IMR-90 (cell line): ENCODE measurements at places on chromosomes 13 and 19. TPM values are rescaled to one million over a fixed set of nuclear protein-coding genes. Genes with fewer than 3 reads are reported as not detected.

GRCh38 chr19:51150627-51151026 is 8.5 kb downstream of the SIGLEC7 start:
- no peak for DNase-seq
- H3K4me3 ChIP-seq = no peak overlapping the region
- 0 out of 2 replicates have a peak, but pooled peaks cover 3% of the 10 kb centered on the region for H3K27me3 ChIP-seq
- H3K4me1 ChIP-seq = no peaks in the 10 kb centered on the region
- no peak overlapping the region for H3K27ac ChIP-seq

- H3K27me3 ChIP-seq = no peaks in the 10 kb centered on the region
- H3K4me3 ChIP-seq = no peak overlapping the region
Measured at GRCh38 chr13:42218576-42218975, 53.4 kb upstream of the AKAP11 start.

DNA sequence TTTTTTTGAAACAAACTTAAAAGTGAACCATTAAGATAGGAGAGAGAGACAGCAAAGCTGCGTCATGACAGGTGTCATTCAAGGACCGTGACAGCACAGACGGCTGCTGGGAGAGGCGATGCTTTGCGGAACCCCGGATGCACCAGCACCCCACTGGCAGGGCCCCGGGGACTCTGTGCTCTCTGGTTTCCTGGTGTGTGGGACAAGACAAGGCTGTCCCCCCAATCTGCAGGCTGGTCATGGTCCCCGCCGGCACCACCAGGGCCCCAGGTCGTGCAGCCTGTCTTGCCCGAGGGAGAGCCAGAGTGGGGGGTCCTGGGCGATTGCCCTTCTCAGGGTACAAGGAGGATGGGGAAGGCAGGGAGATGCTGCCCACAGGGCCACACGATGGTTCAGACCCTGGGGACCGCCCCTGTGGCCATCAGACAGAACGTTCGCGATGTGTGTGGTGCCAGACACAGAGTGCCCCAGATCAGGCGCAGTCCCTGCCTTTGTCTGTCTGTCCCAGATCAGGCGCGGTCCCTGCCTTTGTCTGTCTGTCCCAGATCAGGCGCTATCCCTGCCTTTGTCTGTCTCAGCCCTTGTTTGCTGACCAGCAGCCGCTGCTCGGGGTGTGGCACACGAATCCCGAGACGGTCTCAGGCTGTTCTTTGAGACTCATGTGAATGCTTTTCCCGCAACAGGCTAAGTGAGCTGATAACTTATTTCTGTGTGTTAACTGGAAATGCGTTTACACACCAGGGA is 36.1 kb downstream of the ADPRHL1 start:
- H3K36me3 ChIP-seq = no peaks in the 10 kb centered on the region
- no peak overlapping the region for H3K27ac ChIP-seq
- peaks cover 11% of the 10 kb centered on the region for H3K4me1 ChIP-seq
- peaks cover 3% of the 10 kb centered on the region; the same call in 1 of the 2 replicates for H3K27me3 ChIP-seq

DNA sequence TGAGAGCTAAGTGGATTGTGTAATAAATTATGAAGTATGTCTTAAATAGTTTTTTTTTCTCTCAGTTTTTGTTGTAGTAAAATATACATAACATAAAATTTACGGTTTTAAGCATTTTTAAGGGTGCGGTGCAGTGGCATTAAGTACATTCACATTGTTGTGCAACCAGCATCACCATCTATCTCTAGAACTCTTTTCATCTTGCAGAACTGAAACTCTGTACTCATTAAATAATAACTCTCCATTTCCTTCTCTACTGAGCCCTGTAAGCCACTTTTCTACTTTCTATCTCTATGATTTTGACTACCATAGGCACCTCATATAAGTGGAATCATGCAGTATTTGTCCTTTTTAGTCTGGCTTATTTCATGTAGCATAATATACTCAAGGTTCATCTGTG is 87.1 kb downstream of the GJA3 start:
- H3K36me3 ChIP-seq = peaks cover 21% of the 10 kb centered on the region
- H3K27ac ChIP-seq = no peak overlapping the region

- H3K4me1 ChIP-seq = no peaks in the 10 kb centered on the region
- no peaks in the 10 kb centered on the region for H3K27me3 ChIP-seq
- DNase-seq = no peak
- H3K27ac ChIP-seq = no peak overlapping the region
- H3K4me3 ChIP-seq = no peak overlapping the region
- no peaks in the 10 kb centered on the region; the same call in 1 of the 2 replicates for H3K36me3 ChIP-seq
Measured at GRCh38 chr19:38049105-38049649, 142.2 kb downstream of the SIPA1L3 start.

GRCh38 chr19:41821003-41821735 is 23.3 kb downstream of the LYPD4 start:
- no peaks in the 10 kb centered on the region for H3K4me1 ChIP-seq
- no peak overlapping the region for H3K4me3 ChIP-seq
- no peaks in the 10 kb centered on the region; the same call in 1 of the 2 replicates for H3K27me3 ChIP-seq
- no peaks in the 10 kb centered on the region for H3K36me3 ChIP-seq

The GAPDHS gene
- total RNA-seq = not detected in 2 replicates

The PLVAP gene
- total RNA-seq = not detected in 2 replicates
